Activated CD4-positive, alpha-beta T cell treated with anti-CD3 and anti-CD28 coated beads, Interleukin-2, amount 50 U/mL, for 16 hours (primary cell): ENCODE measurements at places on chromosomes 1 and 21.

DNA sequence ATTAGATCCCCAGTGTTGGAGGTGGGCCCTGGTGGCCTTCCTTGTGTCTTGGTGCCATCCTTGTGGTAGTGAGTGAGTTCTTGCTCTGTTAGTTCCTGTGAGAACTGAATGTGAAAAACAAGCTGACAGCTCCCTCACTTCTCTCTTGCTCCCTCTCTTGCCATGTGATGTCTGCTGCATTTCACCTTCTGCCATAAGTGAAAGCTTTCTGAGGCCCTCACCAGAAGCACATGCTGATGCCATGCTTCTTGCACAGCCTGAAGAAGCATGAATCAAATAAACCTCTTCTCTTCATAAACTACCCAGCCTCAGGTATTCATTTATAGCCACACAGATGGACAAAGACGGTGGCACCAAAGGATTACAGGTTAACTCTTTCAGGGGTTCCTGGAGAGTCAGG lies 166.1 kb upstream of the ETV3 start:
- no peak for DNase-seq

- DNase-seq = no peak
Measured at GRCh38 chr1:58824753-58825389, 41.0 kb upstream of the JUN start.

GRCh38 chr1:42135426-42135825 lies 17.8 kb upstream of the GUCA2B start:
- no peak for DNase-seq

DNA sequence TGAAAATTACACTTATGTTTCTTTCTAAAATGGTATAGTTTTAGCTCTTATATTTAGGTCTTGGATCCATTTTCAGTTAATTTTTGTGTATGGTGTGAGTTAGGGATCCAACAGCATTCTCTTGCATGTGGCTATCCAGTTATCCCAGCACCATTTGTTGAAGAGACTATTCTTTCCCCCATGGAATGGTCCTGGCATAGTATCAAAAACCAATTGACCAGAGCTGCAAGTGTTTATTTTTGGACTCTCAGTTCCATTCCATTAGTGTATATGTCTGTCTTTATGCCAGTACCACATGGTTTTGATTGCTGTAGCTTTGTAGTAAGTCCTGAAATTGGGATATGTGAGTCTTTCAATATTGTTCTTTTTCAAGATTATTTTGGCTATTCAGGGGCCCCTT lies 14.3 kb downstream of the TTLL10 start:
- no peak for DNase-seq

DNA sequence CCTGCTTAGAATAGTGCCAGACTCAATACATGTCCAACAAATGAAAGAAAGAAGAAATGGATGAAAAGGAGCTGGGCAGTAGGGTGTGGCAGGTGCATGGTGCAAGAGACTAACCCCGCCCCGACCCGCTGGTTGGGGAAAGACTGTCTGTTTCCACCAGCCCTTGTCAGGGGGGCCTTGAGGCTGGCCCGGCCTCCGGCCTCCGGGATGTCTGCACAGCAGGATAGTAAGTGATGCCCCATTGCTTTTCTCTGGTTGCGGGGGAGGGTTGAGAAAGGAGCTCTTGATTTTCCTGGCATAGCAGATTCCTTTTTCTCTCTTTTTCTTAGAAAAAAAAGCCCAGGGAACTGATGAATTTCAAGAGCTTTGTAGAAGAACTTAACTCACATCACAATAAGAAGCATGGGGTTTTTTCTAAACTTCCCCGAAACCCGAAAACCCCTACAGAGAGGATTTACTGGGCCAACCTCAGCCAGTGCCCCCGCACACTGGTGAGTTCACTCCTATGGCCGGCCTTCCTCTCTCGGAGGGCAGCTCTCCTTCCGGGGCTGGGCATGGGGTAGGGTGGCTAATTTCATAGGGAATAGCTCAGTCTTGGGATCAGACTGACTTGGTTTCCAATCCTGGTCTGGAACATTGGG lies 12.5 kb upstream of the TTC22 start:
- DNase-seq = no peak

DNA sequence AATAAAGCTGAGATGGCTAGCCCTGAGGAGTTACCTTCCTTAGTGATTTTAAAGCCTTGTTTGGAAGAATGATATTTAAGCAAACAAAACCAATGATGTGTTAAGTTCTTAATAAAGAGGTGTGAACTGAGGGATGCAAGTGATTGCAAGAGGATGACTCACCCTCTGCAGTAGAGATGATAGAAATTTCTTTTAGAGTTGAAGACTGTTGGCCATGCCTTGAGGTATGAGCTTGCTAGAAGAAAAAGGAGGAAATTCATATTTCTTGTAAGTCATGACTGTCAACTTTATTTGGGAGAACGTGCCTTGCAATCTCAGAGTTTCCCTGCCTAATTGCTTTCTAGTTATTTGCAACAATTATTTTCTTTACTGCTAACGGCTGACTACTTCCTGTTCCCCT lies 94.7 kb downstream of the PLA2G4A start:
- no peak for DNase-seq
